ENCODE measurements at places on chromosomes 5 and 9. TPM values are rescaled to one million over a fixed set of nuclear protein-coding genes. Genes with fewer than 3 reads are reported as not detected.

DNA sequence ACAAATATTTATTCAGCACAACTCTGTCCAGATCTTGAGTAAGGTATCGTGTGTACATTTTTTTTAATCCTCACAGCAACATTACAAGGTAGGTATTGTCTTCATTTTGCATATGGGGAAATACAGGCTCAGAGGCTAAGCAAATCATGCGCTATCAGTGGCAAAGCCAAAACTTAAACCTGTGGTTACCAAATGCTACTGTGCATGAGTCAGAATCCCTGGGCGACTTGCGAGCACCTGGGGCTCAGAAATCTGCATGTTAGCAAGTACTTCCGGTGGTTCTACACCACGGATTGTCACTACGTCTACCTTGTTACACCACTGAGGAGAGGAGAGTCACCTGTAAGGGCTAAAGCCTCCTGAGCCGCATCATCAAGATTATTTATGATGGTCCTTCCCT is 21.3 kb downstream of the C5orf58 start:
- peaks cover 31% of the 10 kb centered on the region for H3K36me3 ChIP-seq
- DNase-seq: no peak
- no peaks in the 10 kb centered on the region for H3K4me1 ChIP-seq
- H3K27ac ChIP-seq: no peak overlapping the region
- H3K4me3 ChIP-seq: no peak overlapping the region

Gene SLCO6A1
- total RNA-seq: not detected

DNA sequence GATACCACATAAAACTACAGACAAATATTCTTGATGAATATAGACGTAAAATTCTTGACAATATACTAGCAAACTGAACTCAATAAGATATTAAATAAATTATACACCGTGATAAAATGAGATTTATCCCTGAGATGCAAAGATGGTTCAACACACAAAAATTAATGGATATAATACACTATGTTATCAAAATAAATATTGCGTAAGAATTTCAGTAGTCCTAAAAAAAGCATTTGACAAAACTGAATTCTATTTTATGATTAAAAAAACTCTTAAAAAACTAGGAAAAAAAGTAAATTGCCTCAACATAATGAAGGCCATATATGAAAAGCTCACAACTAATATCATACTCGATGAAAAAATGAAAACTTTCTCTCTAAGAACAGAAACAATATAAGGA is 472.3 kb upstream of the GRIA1 start:
- no peak overlapping the region for H3K27ac ChIP-seq
- no peaks in the 10 kb centered on the region for H3K27me3 ChIP-seq
- no peak for DNase-seq
- H3K4me3 ChIP-seq: no peak overlapping the region
- H3K36me3 ChIP-seq: no peaks in the 10 kb centered on the region

Gene SHLD3
- total RNA-seq: 2.5 TPM

DNA sequence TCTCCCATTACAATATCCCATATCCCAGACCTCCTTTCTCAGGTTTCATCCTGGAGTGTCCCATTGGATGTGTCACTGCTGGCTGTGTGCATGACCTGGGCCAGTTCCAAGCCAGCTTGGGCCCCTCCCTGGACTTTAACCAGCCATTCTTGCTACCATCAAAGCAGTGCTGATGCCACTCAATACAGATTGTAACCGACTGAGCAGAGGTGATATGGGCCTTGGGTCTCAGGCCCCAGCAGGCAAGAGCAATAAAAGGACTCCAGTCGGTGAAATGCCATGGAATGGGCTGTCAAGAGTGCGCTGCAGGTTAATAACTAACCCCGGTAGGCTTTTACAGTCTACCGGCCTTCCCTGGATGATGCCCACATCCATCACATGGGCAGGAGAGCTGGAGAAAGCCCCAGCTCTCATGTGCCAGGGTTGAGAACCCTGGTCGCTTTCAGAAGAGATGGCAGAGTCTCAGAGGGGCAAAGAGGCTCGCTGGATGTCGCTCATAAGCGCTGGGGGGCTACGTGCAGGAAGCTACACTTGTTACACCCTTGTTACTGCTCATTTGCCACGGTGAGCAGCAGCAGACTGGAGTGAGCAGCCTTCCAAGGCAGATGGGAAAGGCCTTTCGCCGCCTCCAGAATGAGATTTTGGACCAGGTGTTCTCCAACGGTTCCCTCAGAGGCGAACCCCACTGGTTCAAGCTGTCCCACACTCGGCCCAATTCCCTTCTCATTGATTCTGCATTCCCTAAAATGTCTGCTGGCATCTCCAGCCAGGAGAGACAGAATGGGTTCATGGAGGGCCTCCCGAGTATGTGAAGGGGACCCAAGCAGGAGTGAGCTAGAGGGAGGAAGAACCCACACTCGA is 13.2 kb downstream of the EPB41L4B start:
- no peak overlapping the region for H3K27ac ChIP-seq
- H3K4me3 ChIP-seq: no peak overlapping the region
- DNase-seq: no peak
- no peaks in the 10 kb centered on the region for H3K36me3 ChIP-seq

DNA sequence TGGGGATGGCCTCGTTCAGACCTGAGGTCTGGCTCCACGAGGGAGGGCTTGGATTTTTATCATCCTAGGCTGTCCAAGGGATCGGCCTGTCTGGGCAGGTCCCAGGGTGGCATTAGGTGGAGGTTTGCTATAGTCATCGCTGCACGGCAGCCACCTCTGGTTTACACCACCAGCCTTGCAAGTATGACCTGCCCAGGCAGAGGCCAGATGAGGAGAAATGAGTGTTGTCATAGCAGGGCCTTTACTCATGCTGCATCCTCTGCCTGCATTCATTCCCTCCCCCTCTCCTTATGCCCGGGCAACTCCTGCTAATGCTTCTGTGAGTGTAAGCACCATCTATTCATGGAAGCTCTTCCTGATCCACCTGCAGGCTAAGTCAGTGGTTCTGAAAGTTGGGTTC is 15.3 kb upstream of the NDST1 start:
- H3K4me1 ChIP-seq: peaks cover 67% of the 10 kb centered on the region
- peak overlapping the region; percentile 53 for H3K27ac ChIP-seq
- DNase-seq: peak; percentile 46
- H3K36me3 ChIP-seq: peaks cover 13% of the 10 kb centered on the region
- H3K27me3 ChIP-seq: no peaks in the 10 kb centered on the region

Gene PITX1
- 75.0 TPM for total RNA-seq
